ENCODE measurements at places on chromosomes 3 and 15.

DNA sequence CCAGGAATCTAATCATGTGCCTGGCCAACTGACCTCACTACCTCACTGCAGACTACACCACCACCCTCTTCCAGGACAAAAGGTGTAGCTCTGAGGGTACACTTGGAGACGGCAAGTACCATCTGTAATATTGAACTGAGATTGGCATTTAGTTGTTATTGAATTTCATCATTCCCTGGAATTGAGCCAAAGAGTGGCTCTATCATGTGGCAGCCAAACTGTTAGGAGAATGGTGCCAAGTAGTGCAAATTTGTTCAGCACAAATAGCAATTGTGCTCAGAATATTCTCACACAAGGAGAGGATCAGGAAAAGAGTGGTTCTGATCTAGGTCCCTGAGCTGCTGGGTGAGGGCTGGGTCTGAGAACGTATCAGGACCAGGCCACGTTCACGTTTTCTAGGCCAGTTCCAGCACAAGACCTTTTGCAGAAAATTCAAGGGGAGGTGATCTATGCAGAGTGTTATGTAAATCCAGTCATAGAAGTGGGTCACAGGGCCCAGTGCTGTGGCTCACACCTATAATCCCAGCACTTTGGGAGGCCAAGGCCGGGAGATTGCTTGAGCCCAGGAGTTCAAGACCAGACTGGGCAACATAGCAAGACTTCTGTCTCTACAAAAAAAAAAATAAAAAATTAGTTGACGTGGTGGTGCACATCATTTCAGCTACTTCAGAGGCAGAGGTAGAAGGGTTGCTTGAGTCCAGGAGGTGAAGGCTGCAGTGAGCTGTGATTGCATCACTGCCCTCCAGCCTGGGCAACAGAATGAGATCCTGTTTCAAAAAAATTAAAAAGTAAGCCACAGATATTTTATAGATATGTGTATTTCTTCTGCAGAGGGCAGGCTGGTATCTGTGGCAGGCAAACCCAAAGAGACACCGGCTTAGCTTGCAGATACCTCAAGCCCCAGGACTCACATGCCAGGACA is 31.9 kb upstream of the CFAP161 start:
- peaks cover 16% of the 10 kb centered on the region for H3K4me1 ChIP-seq
- H3K27ac ChIP-seq: no peak overlapping the region
- no peak overlapping the region for H3K4me3 ChIP-seq
- no peaks in the 10 kb centered on the region for H3K36me3 ChIP-seq
- H3K27me3 ChIP-seq: no peaks in the 10 kb centered on the region

DNA sequence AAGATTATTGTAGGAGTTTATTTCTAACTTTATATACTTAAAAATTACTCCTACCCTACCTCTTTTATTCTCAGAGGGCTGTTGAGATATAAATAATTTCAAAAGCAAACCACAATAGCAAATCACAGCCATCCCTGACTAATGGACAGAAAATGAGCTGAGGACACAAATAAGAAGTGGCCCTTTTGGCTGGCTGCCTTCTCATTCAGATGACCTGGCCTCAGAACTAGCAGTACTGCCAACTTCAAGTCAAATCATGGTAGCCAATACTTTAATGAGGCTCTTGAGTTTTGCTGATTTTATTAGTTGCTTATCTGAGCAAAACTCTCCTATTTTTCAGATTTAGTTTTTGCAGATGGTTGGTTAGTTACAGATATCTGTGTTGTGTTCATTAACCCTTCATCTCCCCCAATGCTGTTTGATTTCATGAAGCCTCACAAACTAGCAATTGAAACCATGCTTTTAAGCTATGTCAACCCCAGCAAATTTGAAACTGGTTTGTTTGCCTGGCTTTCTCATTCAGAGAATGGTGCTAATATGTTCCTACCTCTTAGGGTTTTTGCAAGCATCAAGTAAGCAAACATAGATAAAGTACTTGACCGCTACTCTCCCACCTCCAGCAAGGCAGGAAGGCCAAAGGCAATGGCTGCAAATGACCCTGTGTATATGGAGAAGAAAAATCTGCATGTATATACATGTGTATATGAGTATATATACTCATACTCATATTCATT is 73.4 kb upstream of the HACD2 start:
- peak; percentile 61 for DNase-seq
- no peaks in the 10 kb centered on the region for H3K27me3 ChIP-seq
- H3K36me3 ChIP-seq: no peaks in the 10 kb centered on the region
- H3K4me1 ChIP-seq: peaks cover 47% of the 10 kb centered on the region
- H3K4me3 ChIP-seq: no peak overlapping the region

GRCh38 chr3:193869221-193870201 is 266.4 kb upstream of the HES1 start:
- DNase-seq: no peak
- no peaks in the 10 kb centered on the region for H3K36me3 ChIP-seq
- H3K27ac ChIP-seq: peak overlapping the region; percentile 84
- H3K27me3 ChIP-seq: peaks cover 5% of the 10 kb centered on the region

- H3K27ac ChIP-seq: no peak overlapping the region
- H3K36me3 ChIP-seq: no peaks in the 10 kb centered on the region
- no peak overlapping the region for H3K4me3 ChIP-seq
- H3K4me1 ChIP-seq: peaks cover 5% of the 10 kb centered on the region
- no peaks in the 10 kb centered on the region for H3K27me3 ChIP-seq
Measured at GRCh38 chr3:175073219-175073905, 214.2 kb downstream of the NAALADL2 start.

- H3K27ac ChIP-seq: no peak overlapping the region
- H3K4me3 ChIP-seq: no peak overlapping the region
- no peak for DNase-seq
- H3K27me3 ChIP-seq: no peaks in the 10 kb centered on the region
- no peaks in the 10 kb centered on the region for H3K36me3 ChIP-seq
Measured at GRCh38 chr15:69869881-69870505, 227.7 kb downstream of the TLE3 start.

DNA sequence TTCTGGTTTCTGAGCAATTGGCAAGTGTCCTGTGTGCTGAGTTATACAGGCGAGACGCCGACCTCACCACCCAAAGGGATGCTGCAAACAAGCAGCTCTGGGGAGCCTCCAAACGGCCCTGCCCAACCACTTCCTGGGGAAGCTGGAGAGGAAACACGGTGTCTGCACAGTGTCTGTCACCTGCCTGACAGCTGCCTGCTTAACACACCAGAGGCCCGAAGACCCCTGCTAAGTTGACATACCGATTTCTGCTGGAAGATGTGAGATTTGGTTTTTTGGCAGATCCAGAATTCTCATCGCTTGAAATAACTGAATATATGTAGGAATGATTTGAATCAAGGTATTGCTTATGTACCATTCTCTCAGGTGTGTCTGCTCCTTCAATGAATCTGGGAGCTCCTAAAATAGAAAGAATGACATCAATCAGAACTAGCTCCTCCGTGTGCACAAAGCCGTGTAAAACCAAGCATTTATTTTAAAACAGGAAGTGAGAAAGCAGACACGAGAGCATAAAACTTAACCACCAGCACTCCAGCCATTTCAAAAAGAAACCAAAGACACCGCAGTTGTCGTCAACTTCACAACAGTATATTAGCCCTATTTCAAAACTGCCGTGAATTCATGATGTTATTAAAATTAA is 27.2 kb downstream of the LRRC2 start:
- H3K4me1 ChIP-seq: peaks cover 9% of the 10 kb centered on the region
- DNase-seq: peak; percentile 20
- no peaks in the 10 kb centered on the region for H3K36me3 ChIP-seq
- H3K27ac ChIP-seq: peak overlapping the region; percentile 45

GRCh38 chr3:71360764-71361163 is 222.8 kb downstream of the FOXP1 start:
- H3K4me3 ChIP-seq: no peak overlapping the region
- no peaks in the 10 kb centered on the region for H3K36me3 ChIP-seq
- H3K4me1 ChIP-seq: no peaks in the 10 kb centered on the region
- no peaks in the 10 kb centered on the region for H3K27me3 ChIP-seq
- DNase-seq: no peak

- no peaks in the 10 kb centered on the region for H3K36me3 ChIP-seq
- H3K27ac ChIP-seq: no peak overlapping the region
- DNase-seq: no peak
- H3K4me3 ChIP-seq: no peak overlapping the region
- H3K4me1 ChIP-seq: no peaks in the 10 kb centered on the region
Measured at GRCh38 chr3:55166576-55167555, 239.0 kb upstream of the LRTM1 start.

DNA sequence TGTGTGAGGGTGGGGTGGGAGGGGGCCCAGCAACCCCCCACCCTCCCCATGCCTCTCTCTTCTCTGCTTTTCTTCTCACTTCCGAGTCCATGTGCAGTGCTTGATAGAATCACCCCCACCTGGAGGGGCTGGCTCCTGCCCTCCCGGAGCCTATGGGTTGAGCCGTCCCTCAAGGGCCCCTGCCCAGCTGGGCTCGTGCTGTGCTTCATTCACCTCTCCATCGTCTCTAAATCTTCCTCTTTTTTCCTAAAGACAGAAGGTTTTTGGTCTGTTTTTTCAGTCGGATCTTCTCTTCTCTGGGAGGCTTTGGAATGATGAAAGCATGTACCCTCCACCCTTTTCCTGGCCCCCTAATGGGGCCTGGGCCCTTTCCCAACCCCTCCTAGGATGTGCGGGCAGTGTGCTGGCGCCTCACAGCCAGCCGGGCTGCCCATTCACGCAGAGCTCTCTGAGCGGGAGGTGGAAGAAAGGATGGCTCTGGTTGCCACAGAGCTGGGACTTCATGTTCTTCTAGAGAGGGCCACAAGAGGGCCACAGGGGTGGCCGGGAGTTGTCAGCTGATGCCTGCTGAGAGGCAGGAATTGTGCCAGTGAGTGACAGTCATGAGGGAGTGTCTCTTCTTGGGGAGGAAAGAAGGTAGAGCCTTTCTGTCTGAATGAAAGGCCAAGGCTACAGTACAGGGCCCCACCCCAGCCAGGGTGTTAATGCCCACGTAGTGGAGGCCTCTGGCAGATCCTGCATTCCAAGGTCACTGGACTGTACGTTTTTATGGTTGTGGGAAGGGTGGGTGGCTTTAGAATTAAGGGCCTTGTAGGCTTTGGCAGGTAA is 8.1 kb downstream of the FAM131A start:
- H3K27ac ChIP-seq: peak overlapping the region; percentile 92
- H3K36me3 ChIP-seq: no peaks in the 10 kb centered on the region
- H3K4me3 ChIP-seq: no peak overlapping the region
- DNase-seq: no peak
- H3K4me1 ChIP-seq: peaks cover 8% of the 10 kb centered on the region

GRCh38 chr3:129758306-129758705 is 135.2 kb downstream of the TMCC1 start:
- no peak overlapping the region for H3K4me3 ChIP-seq
- H3K4me1 ChIP-seq: peaks cover 9% of the 10 kb centered on the region
- DNase-seq: no peak
- peaks cover 13% of the 10 kb centered on the region for H3K36me3 ChIP-seq
- no peak overlapping the region for H3K27ac ChIP-seq
- no peaks in the 10 kb centered on the region for H3K27me3 ChIP-seq

DNA sequence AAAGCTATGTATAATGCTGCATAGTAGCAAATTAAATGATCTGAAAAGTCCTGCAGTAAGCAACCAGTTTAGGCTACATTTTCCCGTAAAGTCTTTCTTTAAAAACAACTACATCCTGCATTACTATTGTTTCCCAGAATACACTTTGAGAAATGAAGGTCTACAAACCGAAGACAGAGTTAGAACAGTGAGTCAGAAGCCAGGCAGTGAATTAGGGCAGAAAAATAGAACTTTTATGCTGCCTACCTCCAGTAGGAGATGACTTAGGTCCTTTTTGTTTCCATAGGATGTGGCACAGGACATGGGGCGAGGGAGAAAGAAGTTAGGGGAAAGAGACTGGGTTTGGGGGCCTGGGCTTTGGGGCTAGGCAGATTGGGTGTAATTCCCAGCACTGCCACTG is 127.3 kb downstream of the PPM1L start:
- DNase-seq: no peak

DNA sequence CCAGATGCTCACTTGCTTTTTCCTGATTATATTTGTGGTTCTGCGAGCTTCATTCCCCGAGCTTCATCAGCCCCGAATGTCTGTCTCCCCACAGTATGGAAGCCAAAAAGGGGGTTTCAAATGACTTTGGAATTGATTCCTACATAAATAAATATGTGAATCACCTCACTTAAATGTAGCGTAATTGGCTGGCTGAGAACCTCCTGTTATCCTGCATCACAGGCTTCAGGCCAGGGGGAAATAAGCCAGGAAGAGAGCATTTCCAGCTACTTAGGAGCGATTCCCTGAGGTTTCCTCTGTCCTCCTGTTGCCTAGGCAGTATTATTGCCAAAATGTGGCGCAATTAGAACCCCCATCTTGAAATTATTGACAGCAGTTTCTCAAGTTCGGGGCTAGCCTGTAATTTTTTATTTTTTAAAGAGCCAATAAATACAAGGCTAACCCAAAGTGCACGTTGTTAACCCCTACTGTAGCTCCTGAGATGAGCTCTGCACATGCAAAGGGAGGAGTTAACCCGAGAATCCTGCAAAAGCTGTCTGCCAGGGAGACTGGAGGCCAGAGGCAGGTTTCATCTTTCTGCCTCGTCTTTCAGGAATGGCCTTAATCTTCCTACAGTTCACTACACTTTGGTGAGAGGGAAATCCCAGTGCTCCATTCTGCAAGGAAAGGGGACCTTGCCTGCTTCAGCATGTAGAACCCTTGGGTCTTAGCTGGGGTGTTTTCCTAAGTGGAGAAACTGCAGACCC is 148.2 kb downstream of the ADAMTS9 start:
- H3K27ac ChIP-seq: peak overlapping the region; percentile 46
- H3K36me3 ChIP-seq: no peaks in the 10 kb centered on the region
- H3K4me1 ChIP-seq: no peaks in the 10 kb centered on the region
- H3K4me3 ChIP-seq: no peak overlapping the region
- no peak for DNase-seq
- H3K27me3 ChIP-seq: no peaks in the 10 kb centered on the region

DNA sequence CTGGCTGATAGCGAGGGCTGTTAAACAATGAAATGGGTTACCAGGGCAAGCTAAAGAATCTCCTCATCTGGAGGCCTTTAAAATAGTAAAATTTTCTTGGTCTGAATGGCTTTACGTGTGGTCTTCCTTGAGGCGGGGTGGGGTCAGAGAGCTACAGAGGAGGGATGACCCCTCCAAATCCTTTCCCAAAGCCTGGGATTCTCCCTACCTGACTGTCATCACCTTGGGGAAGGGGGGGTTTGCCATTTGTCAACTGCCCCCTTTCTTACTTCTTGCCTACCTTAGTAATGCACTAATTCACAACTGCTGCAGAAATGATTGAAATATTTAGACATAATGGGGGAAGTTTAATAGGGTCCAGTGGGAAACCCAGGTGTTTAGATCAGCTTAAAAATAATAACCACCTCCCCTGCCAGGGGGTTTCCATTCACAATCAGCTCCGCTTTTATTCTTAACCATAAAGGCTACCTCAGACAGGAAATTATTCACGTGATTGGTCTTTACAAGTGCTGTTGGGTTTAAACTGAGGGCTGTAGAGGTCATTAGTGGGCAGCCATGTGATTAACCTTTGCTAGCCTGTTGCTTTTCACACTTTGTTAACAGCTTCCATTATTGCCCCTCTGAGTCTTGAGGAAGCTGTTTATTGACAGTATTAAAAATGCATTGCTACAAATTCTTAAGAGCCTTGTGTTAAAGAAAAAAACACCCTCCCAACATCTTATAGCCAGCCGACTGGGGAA is 276.5 kb upstream of the ATP11B start:
- DNase-seq: no peak
- H3K36me3 ChIP-seq: no peaks in the 10 kb centered on the region
- no peak overlapping the region for H3K27ac ChIP-seq
- no peaks in the 10 kb centered on the region for H3K4me1 ChIP-seq

GRCh38 chr15:76376029-76376428 is 39.5 kb downstream of the ISL2 start:
- no peak overlapping the region for H3K4me3 ChIP-seq
- H3K36me3 ChIP-seq: no peaks in the 10 kb centered on the region
- H3K4me1 ChIP-seq: no peaks in the 10 kb centered on the region
- H3K27me3 ChIP-seq: no peaks in the 10 kb centered on the region
- no peak overlapping the region for H3K27ac ChIP-seq

Measured in tibial nerve (tissue), 4 donors.